ENCODE measurements at places on chromosomes 7 and 10.

DNA sequence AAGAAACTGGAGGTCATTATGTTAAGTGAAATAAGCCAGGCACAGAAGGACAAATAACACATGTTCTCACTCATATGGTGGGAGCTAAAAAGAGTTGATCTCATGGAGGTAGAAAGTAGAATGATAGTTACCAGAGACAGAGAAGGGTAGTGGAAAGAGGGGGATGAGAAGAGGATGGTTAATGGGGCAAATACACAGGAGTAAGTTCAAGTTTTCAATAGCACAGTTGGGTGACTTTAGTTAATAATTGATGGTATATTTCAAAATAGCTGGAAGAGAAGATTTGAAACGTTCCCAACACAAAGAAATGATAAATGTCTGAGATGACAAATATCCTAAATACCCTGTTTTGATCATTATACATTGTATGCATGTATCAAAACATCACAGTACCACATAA lies 261.8 kb downstream of the THSD7A start:
- DNase-seq = no peak

DNA sequence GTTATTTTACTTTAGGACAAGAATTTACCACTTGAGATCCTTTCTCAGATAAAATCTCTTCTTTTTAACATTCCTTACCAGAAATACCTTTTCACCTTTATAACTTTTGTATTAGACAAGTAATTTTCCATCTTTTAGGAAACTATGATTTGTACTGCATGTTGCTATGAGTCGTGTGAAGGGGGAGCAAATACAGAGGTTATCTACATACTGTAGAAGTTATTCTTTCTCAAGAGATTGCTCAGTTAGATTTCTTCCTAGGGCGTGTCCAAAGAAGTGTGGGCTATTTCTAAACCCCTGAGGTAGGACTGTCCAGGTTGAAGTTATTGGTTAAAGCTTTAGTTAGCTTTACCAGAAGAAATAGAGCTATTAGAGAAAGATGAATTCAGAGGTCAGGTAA lies 30.2 kb upstream of the ARHGAP12 start:
- no peak for DNase-seq

DNA sequence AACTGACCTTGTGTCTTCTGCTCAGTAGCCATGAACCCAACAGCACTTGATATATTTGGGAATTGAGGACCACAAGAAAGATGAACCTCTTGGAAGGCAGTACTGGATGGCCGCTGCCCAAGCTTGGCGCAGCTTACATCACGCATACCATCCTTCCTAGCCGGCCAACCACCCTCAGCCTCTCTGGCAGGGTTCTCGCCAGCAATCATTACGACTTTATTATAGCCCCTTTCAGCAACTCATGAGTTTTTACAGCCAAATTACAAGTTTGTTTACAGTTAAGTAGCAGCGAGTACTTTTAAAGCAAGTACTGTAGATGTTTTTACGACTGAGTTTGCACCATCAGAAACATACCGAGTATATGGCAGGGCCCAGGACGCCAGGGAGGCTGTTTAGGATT lies 769.1 kb downstream of the SUGCT start:
- DNase-seq = no peak

DNA sequence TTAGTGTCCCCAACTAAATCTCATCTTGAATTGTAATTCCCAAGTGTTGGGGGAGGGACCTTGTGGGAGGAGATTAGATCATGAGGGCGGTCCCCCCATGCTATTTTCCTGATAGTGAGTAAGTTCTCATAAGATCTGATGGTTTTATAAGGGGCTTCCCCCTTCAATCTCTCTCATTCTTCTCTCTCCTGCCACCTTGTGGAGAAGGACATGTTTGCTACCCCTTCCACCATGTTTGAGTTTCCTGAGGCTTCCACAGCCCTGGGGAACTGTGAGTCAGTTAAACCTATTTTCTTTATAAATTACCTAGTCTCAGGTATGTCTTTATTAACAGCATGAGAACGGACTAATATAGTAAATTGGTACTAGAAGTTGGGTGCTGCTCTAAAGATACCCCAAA lies 365.6 kb downstream of the ANKRD7 start:
- DNase-seq = no peak

GRCh38 chr7:15831606-15832005 lies 145.1 kb upstream of the MEOX2 start:
- DNase-seq = no peak

- DNase-seq = no peak
Observed at GRCh38 chr7:25454562-25455041, 226.3 kb upstream of the NPVF start.

- DNase-seq = no peak
Observed at GRCh38 chr10:80896959-80897358, 359.3 kb downstream of the SH2D4B start.

DNA sequence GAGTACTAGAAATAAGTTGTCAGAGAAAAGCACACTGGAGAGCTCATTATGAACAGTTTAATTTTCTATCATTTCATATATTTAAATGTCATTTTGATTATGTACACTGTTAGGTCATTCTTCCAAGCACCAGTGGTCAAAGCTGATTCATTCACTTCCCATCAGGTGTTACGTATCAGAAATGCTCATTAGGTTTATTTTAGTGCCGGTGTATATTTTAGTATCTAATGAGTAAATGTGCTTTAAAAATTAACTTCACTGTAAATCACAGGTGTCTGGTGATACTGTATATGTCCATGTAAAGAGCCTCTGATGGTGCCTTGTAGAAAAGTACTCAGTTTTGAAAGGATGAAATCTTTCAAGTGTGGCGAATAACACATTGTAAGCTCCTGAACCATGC lies 3.5 kb downstream of the DMTF1 start:
- no peak for DNase-seq

DNA sequence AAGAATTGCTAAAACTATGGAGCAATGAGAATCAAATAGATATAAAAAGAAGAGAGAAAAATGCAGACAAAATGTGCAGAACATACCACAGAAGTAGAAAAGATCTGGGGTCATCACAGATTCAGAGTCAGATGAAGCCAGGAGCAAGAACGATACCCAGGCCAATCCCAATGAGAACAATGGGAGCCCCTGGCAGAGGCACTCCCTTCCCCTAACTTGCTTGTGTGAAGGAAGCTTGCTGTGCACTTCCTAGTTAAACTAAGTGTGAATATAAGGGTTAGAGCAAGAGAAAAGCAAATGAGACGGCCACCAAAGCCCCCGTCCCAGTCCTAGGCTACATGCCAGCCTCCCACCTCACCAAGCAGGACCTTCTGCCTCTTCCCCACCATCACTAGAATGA lies 12.7 kb downstream of the PARP12 start:
- DNase-seq = no peak

- no peak for DNase-seq
Observed at GRCh38 chr10:78913219-78914059, 155.3 kb upstream of the ZMIZ1 start.

- DNase-seq = no peak
Observed at GRCh38 chr7:83117466-83117865, 45.2 kb downstream of the PCLO start.

DNA sequence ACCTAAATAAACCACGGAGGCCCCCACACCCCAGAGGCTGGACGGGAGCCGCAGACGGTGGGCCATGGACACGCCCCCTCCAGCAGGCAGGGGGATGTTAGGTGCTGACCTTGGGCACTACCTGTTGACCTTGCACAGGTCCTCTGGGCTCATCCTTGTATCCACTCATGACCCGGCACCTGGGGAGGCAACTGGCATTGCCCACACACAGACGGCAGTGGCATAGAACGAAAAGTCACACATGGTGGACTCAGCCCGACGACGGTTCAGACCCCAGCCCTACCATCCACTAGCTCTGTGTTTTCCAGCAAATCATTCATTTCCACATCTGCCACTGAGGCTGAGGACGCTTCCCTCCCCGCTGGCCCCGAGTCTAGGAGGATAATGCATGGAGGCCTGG lies 247.7 kb upstream of the PPP2R2D start:
- DNase-seq = no peak

GRCh38 chr7:66946545-66946944 lies 25.5 kb downstream of the TMEM248 start:
- DNase-seq = no peak

- no peak for DNase-seq
Observed at GRCh38 chr10:51950371-51950995, 251.1 kb upstream of the CSTF2T start.

GRCh38 chr10:94220717-94221116 lies 142.0 kb downstream of the NOC3L start:
- DNase-seq = no peak

DNA sequence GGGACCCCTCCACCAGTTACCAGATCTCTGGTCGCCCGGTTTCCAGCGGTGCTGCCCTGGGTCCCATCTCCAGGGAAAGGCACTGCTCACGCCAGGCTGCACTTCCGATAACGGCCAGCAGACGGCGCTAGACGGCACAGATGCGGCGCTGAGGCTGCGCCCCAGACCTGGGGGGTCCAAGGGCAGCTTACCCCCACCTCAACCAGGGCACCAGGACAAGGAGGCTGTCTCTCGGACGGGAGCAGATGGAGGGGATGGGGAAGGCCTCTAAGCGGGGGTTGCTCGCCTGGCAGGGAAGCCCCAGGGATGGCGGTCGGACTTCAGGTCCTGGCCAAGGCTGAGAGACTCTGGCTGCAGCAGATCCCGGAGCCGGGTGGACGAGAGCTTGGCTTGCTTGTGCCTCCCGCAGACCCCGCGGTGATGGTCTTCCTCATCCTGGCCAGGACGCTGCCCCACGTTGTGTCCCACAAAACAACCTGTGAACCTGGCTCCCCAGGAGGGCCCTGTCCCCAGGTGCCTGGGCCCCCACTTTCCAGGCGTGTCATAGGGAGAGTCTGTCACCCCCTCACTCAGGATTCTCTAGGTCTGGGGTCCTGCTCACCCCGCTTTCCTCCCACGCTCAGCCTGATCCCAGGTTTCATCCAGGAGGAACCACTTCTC lies 23.9 kb upstream of the ZNF716 start:
- no peak for DNase-seq

GRCh38 chr10:128901236-128901635 lies 565.8 kb upstream of the MGMT start:
- no peak for DNase-seq

GRCh38 chr7:27916372-27916771 lies 176.4 kb downstream of the TAX1BP1 start:
- no peak for DNase-seq

GRCh38 chr10:49381111-49381900 lies 14.6 kb downstream of the DRGX start:
- no peak for DNase-seq

GRCh38 chr10:76415554-76415953 lies 984.1 kb downstream of the LRMDA start:
- no peak for DNase-seq

DNA sequence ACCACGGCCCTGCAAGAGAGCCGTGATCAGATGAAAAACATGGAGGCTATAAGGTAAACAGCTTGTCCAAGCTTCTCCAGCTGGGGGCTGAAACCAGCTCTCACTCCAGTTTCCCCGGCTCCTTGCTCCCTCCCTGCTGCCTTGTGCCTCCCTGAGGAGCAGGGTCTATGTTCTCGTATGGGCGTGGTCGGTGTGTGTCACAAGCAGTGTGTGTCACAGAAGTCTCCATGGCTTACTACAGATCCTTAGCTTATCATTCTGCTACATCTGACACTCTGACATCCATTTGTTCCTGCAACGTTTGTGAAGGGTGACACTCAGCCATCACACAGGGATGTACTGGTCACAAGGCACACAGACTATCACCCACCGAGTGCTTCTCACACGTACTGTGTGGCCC lies 54.6 kb downstream of the CSGALNACT2 start:
- DNase-seq = no peak

- no peak for DNase-seq
Observed at GRCh38 chr10:11448545-11449244, 162.8 kb downstream of the USP6NL start.

DNA sequence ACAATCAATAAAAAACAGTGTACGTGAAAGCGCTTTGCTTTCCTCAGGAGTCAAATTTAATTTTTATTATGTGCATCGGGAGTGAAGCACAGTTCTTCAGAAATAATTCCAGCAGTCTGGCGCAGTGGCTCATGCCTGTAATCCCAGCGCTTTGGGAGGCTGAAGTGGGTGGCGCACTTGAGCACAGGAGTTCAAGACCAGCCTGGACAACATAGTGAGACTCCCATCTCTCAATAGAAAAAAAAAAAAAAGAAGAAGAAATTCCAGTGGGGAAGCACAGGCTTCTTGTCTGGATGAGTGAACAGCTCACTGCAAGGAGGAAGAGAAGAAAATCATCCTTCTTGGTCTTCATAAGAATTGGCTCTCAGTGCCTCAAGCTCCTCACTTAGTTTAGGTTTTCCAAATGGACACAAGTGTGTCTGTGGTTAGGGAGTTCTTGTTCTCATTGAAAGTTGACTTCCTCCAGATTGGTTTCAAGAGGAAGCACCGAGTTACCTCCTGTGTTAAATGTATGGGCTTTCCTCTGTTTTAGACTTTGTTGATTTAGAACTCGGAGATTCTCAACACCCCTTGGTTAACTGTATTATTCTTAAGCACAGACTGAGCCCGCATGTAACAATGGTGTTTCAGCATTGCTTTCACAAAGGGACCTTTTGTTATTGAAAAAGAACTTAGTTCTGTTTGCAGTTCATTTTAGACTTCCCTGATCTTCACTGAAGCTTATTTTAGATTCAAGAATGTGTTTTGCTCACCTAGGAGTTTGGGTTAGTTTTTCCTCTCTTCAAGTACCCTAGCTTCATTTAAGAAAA lies 28.0 kb downstream of the LMTK2 start:
- no peak for DNase-seq

DNA sequence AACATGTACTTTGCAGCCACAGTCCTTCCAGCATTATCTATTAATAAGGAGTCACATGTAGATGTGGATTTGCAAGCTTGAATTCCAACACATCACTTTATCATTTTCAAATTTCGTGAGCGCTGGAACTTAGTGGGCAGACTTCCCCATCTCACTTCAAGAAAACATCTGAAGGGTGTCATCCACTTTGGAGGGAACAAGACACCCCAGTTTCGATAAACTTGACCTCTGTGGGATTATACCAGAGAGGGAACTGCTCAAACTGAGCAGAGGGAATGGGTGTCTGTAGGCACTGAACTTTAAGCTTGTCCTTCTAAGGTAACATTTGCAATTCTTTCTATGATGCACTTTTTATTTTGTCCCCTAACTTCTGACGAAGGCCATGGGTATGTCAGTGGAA lies 27.5 kb downstream of the ADRB1 start:
- no peak for DNase-seq

DNA sequence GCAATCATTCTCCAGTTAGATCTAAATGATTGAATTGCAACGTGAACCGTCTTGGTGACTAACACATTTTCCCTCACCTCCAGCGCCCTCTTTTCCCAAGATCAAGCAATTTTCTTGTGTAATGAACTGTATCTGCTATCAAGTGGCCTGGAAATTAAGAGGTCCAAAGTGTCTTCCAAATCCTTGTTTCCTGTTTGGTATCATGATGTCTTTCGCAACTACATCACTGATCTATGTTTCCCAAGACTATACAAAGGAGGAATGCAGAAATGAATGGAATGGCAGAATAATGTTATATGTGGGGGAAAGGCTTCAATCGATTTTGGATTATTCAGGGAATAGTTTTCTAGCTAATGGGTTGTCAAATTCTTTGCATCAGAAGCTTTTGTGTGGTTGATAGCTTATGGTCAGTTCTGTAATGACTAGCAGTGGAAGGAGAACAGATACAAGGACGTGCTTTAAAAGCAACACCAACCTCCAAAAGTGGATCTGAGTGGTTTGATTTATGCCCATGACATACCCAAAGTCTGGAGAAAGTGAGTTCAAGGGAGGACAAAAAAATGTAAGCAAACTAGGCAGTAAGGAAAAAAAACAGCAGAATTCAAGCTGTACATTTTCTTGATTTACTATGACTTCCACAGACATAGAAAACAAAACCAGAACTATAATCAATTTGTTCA lies 14.6 kb upstream of the ZEB1 start:
- no peak for DNase-seq

GRCh38 chr10:91745090-91745831 lies 53.0 kb upstream of the TNKS2 start:
- DNase-seq = no peak

GRCh38 chr7:47326808-47327207 lies 255.1 kb downstream of the TNS3 start:
- DNase-seq = no peak

Measured in stimulated activated CD4-positive, alpha-beta T cell treated with anti-CD3 and anti-CD28 coated beads, Interleukin-15, amount 100 ng/mL, for 1 hour (primary cell).